Activated naive CD8-positive, alpha-beta T cell treated with anti-CD3 and anti-CD28 coated beads, Interleukin-2, amount 10 ng/mL, durations not matched to agents 7 days and 5 days (primary cell): ENCODE measurements at places on chromosomes 5 and 9.
A peak's percentile ranks its signal among the peaks of the same experiment; 100 is the strongest.

GRCh38 chr5:141208478-141208877 lies at the start of gene PCDHB12:
TSS of gene PCDHB12 (plus strand) at chr5:141208719. CDS start at chr5:141208908, 189 bp downstream.
- peaks cover 13% of the 10 kb centered on the region for H3K27me3 ChIP-seq
- no peaks in the 10 kb centered on the region for H3K36me3 ChIP-seq
- no peak within 1 kb of the TSS for H3K27ac ChIP-seq

DNA sequence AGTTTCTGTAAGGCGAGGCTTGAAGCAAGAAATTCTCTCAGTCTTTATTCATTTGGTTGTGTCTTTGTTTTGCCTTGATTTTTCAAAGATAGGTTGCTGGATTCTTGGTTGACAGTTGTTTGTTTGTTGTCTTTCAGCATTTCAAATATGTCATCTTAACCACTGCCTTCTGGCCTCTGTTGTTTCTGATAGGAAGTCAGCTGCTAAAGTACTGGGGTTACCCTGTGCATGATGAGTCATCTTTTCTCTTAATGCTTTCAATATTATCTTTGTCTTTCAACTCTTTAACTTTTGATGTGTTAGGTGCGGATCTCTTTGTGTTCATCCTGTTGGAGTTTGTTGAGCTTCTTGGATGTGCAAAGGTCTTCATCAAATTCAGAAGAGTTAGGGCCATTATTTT lies 1571.3 kb downstream of the MAT2B start:
- no peaks in the 10 kb centered on the region for H3K36me3 ChIP-seq
- no peak overlapping the region for H3K4me3 ChIP-seq
- DNase-seq: no peak
- H3K27ac ChIP-seq: no peak overlapping the region

DNA sequence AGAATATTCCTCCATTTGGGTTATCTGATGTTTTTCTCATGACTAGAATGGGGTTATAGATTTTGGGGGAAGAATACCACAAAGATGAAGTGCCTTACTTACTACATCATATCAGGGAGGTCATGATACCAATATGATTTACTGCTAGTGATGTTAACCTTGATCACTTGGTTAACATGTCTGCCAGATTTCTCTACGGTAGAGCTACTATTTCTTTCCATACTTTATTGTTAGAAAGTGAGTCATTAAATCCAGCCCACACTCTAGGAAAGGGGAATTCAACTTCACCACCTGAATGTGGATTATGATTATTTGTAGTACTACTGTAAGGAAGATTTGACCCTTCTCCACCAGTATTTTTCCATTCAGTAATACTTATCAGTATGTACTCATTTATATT lies 64.7 kb downstream of the UBE2R2 start:
- H3K27me3 ChIP-seq: no peaks in the 10 kb centered on the region
- H3K4me1 ChIP-seq: peaks cover 9% of the 10 kb centered on the region
- no peak for DNase-seq
- H3K4me3 ChIP-seq: no peak overlapping the region
- H3K36me3 ChIP-seq: peaks cover 1% of the 10 kb centered on the region

- H3K4me1 ChIP-seq: peaks cover 26% of the 10 kb centered on the region
- no peak overlapping the region for H3K27ac ChIP-seq
Observed at GRCh38 chr9:113482341-113482740, 18.8 kb downstream of the RGS3 start.

GRCh38 chr9:1978941-1979340 lies 36.2 kb upstream of the SMARCA2 start:
- H3K4me3 ChIP-seq: no peak overlapping the region
- H3K27me3 ChIP-seq: no peaks in the 10 kb centered on the region
- peaks cover 1% of the 10 kb centered on the region for H3K36me3 ChIP-seq
- H3K4me1 ChIP-seq: no peaks in the 10 kb centered on the region

GRCh38 chr9:80928697-80929096 lies 760.6 kb downstream of the TLE1 start:
- no peak overlapping the region for H3K27ac ChIP-seq
- no peak for DNase-seq
- no peaks in the 10 kb centered on the region for H3K4me1 ChIP-seq
- H3K27me3 ChIP-seq: no peaks in the 10 kb centered on the region

- H3K4me1 ChIP-seq: peaks cover 4% of the 10 kb centered on the region
- no peaks in the 10 kb centered on the region for H3K36me3 ChIP-seq
- H3K27ac ChIP-seq: no peak overlapping the region
- H3K4me3 ChIP-seq: no peak overlapping the region
- H3K27me3 ChIP-seq: peaks cover 37% of the 10 kb centered on the region
Observed at GRCh38 chr9:83536332-83536731, 1.9 kb downstream of the FRMD3 start.

- no peak overlapping the region for H3K27ac ChIP-seq
- no peak overlapping the region for H3K4me3 ChIP-seq
- no peak for DNase-seq
Observed at GRCh38 chr5:10173716-10174115, 76.0 kb downstream of the ATPSCKMT start.

GRCh38 chr5:144582066-144582465 lies 411.4 kb downstream of the KCTD16 start:
- no peaks in the 10 kb centered on the region for H3K4me1 ChIP-seq
- no peaks in the 10 kb centered on the region for H3K27me3 ChIP-seq
- no peak overlapping the region for H3K4me3 ChIP-seq
- H3K36me3 ChIP-seq: no peaks in the 10 kb centered on the region

DNA sequence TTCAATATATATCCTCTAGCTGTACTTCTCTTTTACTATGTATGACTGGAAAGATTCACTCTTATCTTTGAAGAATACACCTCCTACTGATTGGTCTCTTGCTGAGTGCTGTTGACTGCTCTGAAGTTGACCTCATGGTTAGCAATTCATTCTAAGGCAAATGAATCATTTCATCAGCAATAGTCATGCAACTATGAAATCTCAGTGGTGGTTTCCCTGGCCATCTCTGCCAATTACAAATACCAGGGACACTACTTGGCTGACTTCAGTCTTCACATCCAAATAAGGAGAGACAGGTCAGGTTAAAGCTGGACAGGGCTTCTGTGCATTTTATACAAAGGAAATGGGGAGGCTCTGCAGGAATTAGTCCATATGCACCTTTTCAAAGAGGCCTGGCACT lies 333.5 kb upstream of the ACTBL2 start:
- no peak overlapping the region for H3K4me3 ChIP-seq
- no peaks in the 10 kb centered on the region for H3K4me1 ChIP-seq
- no peak for DNase-seq

- H3K27ac ChIP-seq: no peak overlapping the region
- no peak overlapping the region for H3K4me3 ChIP-seq
- H3K27me3 ChIP-seq: peaks cover 5% of the 10 kb centered on the region
- peaks cover 13% of the 10 kb centered on the region for H3K4me1 ChIP-seq
Observed at GRCh38 chr9:694403-695154, 146.9 kb upstream of the DMRT1 start.

- H3K36me3 ChIP-seq: peaks cover 6% of the 10 kb centered on the region
- no peak for DNase-seq
- H3K27ac ChIP-seq: peak overlapping the region; percentile 67
- no peaks in the 10 kb centered on the region for H3K27me3 ChIP-seq
Observed at GRCh38 chr5:108003178-108003577, 332.4 kb upstream of the EFNA5 start.

- H3K27ac ChIP-seq: no peak overlapping the region
- no peaks in the 10 kb centered on the region for H3K27me3 ChIP-seq
- no peak for DNase-seq
Observed at GRCh38 chr9:27073841-27074728, 34.9 kb upstream of the TEK start.

- no peaks in the 10 kb centered on the region for H3K36me3 ChIP-seq
- no peak overlapping the region for H3K4me3 ChIP-seq
- no peak for DNase-seq
- H3K4me1 ChIP-seq: peaks cover 15% of the 10 kb centered on the region
- no peak overlapping the region for H3K27ac ChIP-seq
Observed at GRCh38 chr5:178123094-178123965, 7.5 kb upstream of the RMND5B start.

- peak overlapping the region; percentile 79 for H3K4me3 ChIP-seq
- H3K27ac ChIP-seq: no peak overlapping the region
- no peaks in the 10 kb centered on the region for H3K36me3 ChIP-seq
Observed at GRCh38 chr9:137301081-137301947, 757 bp downstream of the NRARP start.

DNA sequence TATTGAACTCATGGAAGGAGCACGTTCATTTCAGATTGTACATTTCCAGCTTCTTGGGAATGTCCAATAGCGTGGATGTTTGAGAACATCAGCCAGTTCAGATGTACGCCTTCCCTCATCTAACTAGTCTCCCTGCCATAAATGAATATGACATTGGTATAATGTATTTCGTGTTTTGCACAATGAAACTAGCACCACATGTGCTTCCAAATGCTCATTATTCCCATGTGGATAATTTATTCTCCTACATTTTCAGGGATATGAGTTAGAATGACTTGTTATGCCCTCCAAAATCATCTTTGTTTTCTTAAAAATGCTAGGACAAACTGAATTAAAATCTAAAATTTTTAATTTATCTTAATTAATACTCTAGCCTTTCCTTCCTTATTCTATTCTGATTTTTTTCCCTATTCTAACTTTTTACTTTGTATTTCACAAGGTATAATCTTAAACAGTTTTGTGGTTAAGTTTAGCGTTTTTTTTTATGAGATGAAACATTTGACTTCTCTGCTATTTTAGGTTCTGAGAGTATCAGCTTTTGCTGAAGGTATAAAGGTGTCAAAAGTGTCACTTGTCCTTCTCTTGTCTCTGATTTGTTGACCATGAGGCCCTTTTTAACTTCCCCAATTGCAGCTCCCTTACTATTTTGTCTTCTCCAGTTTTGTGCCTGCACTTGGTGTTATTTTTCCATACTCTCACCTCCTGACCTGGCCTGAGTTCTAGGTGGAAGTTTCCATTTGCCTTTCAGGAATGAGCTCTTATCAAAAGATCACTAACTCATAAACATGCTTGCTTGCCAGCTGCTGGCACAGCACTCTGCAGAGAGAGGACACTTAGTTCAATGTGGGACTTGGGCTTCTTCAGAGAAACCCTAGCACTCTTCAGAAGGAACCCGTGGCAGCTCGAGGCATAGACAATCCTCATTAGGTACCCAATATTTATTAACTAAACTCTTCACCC lies 106.8 kb downstream of the FRMD3 start:
- H3K27me3 ChIP-seq: no peaks in the 10 kb centered on the region
- no peak for DNase-seq

- DNase-seq: no peak
- H3K36me3 ChIP-seq: peaks cover 21% of the 10 kb centered on the region
- no peak overlapping the region for H3K27ac ChIP-seq
- H3K4me3 ChIP-seq: no peak overlapping the region
- peaks cover 3% of the 10 kb centered on the region for H3K4me1 ChIP-seq
- H3K27me3 ChIP-seq: no peaks in the 10 kb centered on the region
Observed at GRCh38 chr9:125656560-125656959, 50.4 kb downstream of the MAPKAP1 start.

GRCh38 chr9:117815315-117815714 lies 111.1 kb downstream of the TLR4 start:
- no peak overlapping the region for H3K27ac ChIP-seq
- H3K36me3 ChIP-seq: no peaks in the 10 kb centered on the region
- no peak overlapping the region for H3K4me3 ChIP-seq
- no peak for DNase-seq
- peaks cover 22% of the 10 kb centered on the region for H3K27me3 ChIP-seq
- peaks cover 10% of the 10 kb centered on the region for H3K4me1 ChIP-seq

DNA sequence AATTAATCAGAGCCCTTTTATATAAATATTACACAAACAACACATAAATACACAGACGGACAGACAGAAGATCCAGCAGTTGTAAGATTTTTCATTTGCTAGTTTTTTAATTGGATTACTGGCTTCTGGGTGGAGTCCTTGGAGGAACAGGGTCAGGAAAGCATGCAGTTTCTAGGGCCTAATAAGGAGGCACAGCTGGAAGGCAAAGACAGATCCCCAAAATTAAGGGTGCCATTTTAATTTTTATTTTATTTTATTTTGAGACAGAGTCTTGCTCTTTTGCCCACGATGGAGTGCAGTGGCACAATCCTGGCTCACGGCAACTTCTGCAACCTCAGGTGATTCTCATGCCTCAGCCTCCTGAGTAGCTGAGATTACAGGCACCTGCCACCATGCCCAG lies 49.5 kb downstream of the PTGS1 start:
- no peak overlapping the region for H3K27ac ChIP-seq
- no peak overlapping the region for H3K4me3 ChIP-seq
- peaks cover 31% of the 10 kb centered on the region for H3K36me3 ChIP-seq
- H3K4me1 ChIP-seq: no peaks in the 10 kb centered on the region

GRCh38 chr9:70784456-70784855 lies 337.0 kb downstream of the TRPM3 start:
- no peak for DNase-seq
- H3K36me3 ChIP-seq: no peaks in the 10 kb centered on the region
- no peak overlapping the region for H3K27ac ChIP-seq
- no peaks in the 10 kb centered on the region for H3K4me1 ChIP-seq
- no peak overlapping the region for H3K4me3 ChIP-seq

DNA sequence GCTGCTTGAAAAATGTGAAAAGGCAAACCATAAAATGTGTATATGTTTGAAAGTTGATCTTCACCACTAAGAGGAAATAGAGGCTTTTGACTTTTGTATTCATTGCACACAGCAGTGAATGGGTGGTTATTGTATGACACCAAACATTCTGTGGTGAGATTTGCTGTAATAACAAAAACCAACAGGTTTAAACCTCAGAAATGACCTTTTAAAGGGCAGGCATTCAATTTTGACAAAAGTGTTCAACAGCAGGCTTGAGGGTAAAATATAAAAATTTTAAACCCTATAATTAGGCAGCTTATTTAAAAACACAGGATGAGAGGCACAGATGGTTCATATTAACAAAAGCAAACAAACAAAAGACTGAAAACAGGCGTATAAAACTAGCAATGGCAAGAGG lies 128.1 kb upstream of the NUDT12 start:
- no peak overlapping the region for H3K4me3 ChIP-seq
- no peaks in the 10 kb centered on the region for H3K27me3 ChIP-seq
- no peak overlapping the region for H3K27ac ChIP-seq

DNA sequence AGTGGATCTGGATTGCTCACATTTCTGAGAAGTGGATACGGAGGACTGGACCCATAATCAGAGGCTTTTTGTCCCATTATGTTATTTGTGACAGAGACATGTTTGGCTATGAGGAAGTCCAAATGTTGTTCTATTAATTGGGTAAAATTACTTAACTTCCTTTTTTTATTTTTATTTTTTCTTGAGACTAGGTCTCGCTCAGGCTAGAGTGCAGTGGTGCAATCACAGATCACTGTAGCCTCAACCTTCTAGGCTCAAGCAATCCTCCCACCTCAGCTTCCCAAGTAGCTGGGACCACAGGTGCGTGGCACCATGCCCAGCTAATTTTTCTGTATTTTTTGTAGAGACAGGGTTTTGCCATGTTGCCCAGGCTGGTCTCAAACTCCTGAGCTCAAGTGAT lies 11.9 kb upstream of the PGGT1B start:
- H3K27ac ChIP-seq: no peak overlapping the region
- no peaks in the 10 kb centered on the region for H3K36me3 ChIP-seq
- peaks cover 5% of the 10 kb centered on the region for H3K27me3 ChIP-seq
- no peak overlapping the region for H3K4me3 ChIP-seq

DNA sequence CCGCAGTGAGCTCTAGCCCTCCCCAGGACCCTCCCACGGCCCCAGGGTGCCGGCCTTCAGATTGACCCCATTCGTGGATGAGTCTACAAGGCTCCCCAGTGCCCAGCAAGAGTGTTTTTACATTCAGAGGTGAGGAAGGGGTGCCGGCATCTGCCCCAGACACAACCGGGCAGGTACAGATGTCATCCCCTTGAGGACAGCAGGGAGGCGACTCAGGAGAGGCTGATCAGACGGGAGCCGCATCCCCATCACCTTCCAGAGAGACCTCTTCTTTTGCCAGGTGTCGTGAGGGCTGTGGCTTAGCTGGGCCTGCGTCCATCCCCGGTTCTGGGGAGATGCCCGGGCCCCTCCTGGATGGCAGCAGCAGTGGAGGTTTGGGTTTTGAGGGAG lies 4.3 kb upstream of the LRRC14B start:
- H3K36me3 ChIP-seq: no peaks in the 10 kb centered on the region
- H3K4me1 ChIP-seq: peaks cover 8% of the 10 kb centered on the region
- DNase-seq: no peak
- H3K27ac ChIP-seq: no peak overlapping the region
